ENCODE measurements at places on chromosomes 5 and 9. TPM values are rescaled to one million over a fixed set of nuclear protein-coding genes. Genes with fewer than 3 reads are reported as not detected.

Gene GABRA1
- not detected for total RNA-seq

Gene RANBP17
- 17.5 TPM for total RNA-seq

Gene TAL2
- total RNA-seq: not detected

Gene CENPK
- 11.3 TPM for total RNA-seq

Gene SUSD3
- not detected for total RNA-seq

Gene SPAG8
- 2.4 TPM for total RNA-seq

Gene TMEM232
- total RNA-seq: 2.7 TPM

Gene MEGF10
- 39.8 TPM for total RNA-seq

Gene NRARP
- total RNA-seq: 2.1 TPM

Gene EIF4E1B
- total RNA-seq: not detected

Gene PCA3
- total RNA-seq: not detected

Gene SNCAIP
- total RNA-seq: 4.2 TPM

Gene SH2D3C
- total RNA-seq: 19.3 TPM

Gene SLC36A2
- not detected for total RNA-seq

Gene LCN9
- total RNA-seq: not detected

Gene SAXO1
- not detected for total RNA-seq

Gene DHFR
- 18.5 TPM for total RNA-seq

Gene SPATA31A3
- not detected for total RNA-seq

Gene FBLL1
- total RNA-seq: 3.8 TPM

Gene LCN12
- 1.4 TPM for total RNA-seq

Gene PTGER4
- 68.0 TPM for total RNA-seq

Gene FRRS1L
- total RNA-seq: 6.7 TPM

Gene RBM27
- 13.7 TPM for total RNA-seq

Gene PCDHGA7
- total RNA-seq: 0.11 TPM

Gene CD74
- not detected for total RNA-seq

Gene CDX1
- 1.0 TPM for total RNA-seq

Gene PHF24
- not detected for total RNA-seq

Gene BTNL8
- total RNA-seq: not detected

Gene PPP3R2
- total RNA-seq: not detected

Gene CDKN2B-AS1
- total RNA-seq: 5.2 TPM

Gene KIF20A
- 16.4 TPM for total RNA-seq

Gene EQTN
- not detected for total RNA-seq

Gene MAPK9
- total RNA-seq: 30.0 TPM

Gene CTXN3
- total RNA-seq: not detected

Gene SLC45A2
- total RNA-seq: not detected

Gene LOX
- total RNA-seq: 75.8 TPM

Gene PDZD2
- 2.3 TPM for total RNA-seq

Gene TNFSF8
- not detected for total RNA-seq

Gene TYRP1
- not detected for total RNA-seq

Gene MYOZ3
- total RNA-seq: 0.27 TPM
